GM12864 (cell line): ENCODE measurements at places on chromosomes 7 and 10.

- DNase-seq = peak; percentile 55
Observed at GRCh38 chr10:73803680-73804286, 7.6 kb downstream of the NDST2 start.

DNA sequence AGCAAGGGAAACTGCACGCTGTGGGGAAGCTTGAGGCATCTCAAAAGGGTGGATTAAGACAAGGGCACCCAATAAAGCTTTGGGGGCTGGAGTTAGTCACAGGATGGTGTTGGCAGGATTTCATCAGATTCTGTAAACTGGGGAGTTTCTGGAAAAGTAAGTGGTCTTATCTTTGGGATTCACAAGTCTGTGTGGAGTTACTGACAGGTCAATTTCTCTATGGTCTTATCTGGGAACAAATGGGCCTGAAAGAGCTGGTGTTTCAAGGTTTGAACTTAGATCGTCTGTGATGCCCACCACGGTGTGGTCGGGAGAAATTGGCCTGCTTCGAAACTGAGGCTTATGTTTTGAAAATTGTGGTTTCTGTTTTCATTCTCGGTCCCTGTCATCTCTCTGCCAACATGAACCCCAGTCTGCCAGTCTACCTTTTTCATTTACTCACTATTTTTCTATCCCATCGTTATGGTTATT lies 23.8 kb upstream of the AOAH start:
- DNase-seq = no peak

GRCh38 chr10:74096777-74097176 lies 53.9 kb downstream of the AP3M1 start:
- DNase-seq = peak; percentile 43

DNA sequence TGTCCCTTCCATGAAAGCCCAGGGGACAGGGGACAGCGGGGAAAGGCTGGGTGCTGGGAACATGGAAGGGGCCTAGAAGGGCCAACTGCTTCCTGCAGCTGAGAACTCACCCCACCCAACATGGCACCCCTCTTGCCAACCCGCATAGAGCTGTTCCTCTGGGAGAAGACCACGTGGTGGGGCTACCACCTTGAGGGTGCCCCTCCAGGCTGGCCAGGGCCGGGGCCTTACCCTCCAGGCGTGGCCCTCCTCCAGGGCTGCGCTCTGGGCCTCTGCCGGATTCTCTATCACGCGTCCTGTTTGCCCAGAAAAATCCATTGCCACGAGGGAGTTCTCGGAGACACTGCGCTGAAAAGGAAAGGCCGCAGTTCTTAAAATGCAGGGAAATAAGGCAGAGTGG lies 39.9 kb upstream of the DDC start:
- no peak for DNase-seq

GRCh38 chr10:86232644-86233043 lies 134.0 kb downstream of the GRID1 start:
- no peak for DNase-seq

DNA sequence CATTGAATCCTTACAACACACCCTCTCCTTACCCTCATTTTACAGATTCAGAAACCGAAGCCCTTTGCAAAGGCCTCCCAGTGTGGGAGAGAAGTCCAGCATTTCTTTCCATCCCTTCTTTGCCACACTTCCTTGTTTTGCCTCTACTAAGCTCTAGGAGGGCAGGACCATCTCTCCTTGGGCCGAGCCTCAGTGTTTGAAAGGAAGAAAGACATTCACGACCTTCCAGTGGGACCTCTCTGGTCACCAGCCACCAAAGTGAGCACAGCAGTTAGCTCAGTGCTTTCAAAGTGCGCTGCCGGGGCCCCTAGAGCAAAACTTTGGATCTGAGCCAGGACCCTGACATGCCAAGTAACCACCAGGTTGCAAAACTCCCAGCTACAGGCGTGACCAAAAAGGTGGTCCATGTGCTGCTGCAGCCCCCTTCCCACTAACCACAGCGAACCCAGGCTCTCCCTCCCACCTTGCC lies 12.4 kb downstream of the CTBP2 start:
- no peak for DNase-seq

- DNase-seq = no peak
Observed at GRCh38 chr10:811379-812175, 119.9 kb downstream of the LARP4B start.

- DNase-seq = no peak
Observed at GRCh38 chr10:131905603-131906268, 4.9 kb downstream of the PPP2R2D start.

- no peak for DNase-seq
Observed at GRCh38 chr7:104382616-104383015, 54.2 kb downstream of the LHFPL3 start.

DNA sequence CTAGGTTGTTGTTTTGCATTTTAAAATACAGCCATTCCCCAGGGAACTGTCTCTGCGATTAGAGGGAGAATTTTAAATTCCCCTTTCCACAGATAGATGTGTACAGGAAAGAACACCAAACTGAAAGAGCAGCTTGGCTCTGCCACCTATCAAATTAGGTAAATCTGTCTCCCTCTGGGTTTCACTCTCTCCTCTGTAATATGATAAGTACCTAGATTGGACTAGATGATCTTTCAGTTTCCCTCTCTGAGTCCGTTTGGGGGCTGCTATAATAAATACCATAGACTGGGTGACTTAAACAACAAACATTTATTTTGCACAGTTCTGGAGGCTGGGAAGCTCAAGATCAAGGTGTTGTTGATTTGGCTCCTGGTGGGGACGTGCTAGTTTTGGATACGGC lies 186.0 kb downstream of the KIF20B start:
- no peak for DNase-seq

GRCh38 chr10:111116211-111116610 lies 39.4 kb downstream of the ADRA2A start:
- DNase-seq = no peak

DNA sequence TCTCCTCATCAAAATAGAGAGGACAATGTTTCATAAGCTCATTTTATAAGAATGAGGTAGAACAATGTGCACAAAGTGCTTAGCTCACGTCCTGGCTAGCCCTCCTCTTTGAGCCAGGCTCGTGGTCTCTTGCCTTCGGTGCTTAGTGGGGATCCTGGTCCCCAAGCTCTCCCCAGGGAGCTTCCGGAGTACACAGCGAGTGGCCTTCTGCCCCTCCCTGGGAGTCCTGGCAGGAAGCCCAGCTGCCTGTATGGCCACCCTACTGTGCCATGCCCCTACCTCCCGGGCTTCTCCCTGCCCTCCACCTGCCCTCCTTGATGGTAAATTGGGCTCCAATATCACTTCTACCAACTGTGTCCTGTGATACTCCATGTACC lies 868 bp downstream of the MYO1G start:
- DNase-seq = no peak

- no peak for DNase-seq
Observed at GRCh38 chr10:108789919-108790318, 1133.4 kb downstream of the XPNPEP1 start.

DNA sequence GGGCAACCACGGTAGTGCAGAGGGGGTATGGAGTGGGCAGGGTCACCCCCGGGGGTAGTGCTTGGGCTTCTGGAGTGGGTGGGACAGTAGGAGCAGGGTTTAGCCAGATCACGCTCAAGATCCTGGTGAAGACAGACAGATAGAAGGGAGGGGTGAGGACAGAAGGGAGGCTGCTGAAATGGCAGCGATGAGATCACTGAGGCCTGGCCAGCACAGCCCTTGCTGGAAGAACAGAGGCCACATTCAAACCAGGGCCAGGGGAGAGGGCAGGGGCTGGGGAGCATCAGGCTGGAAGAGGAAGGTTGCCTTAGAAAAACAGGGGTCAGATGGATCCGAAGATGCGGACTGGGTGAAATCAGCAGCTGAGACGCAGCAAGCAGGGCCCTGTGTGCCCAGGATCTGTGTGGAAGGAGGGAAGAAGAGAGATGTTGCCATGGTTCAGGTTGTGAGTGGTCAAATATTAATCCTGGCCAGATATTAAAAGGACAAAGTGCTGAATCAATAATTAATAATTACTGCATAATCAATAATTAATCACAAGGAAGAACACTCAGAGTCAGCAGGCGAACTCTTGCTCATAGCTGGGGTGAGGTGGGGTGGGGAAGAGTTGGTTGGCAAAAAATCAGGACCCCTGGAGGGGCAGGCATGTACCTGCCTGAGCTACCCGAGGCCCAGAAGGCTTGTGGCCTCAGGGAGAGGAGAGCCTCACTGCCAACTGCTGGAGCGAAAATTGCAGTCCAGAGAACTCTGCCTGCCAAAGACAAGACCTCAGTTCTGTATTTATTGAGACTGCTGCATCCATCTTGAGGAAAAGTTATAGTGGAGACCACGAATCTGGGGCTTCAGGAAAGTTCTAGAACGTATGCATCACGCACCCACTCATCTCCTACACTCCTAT lies 105.7 kb downstream of the GRB10 start:
- DNase-seq = no peak

DNA sequence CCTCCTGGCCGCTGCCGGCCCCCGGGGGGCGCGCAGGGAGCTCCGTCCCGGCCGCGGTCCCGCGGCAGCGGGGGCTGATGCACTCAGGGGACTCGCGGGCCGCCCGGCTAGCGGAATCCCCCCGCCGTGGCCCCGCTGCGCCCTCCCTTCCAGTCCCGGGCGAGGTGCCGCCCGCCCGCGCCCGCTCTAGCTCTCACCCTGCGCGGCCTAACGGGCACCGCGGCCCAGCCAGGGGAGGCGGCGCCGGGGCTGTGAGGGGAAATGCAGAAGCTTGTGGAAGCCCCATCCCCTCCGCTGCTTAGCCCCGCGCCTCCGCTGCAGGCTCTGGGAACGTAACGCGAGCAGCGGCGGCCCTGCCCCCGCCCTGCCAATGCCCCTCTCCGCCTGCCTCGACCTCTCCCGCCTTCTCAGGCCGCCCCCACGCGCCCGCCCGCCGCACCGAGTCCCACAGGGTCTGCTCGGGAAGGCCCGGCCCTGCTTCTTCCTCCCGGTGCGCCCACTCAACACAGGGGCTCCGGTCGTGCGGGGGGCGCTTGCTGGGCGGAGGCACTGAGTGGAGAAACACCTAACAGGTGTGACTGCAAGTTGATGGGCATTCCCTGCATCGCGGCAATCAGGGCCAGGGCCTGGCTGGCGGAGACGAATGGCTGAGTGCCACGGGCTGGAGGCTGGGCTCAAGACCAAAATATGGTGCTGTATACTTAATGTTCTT lies 384 bp upstream of the TMEM229A start:
- DNase-seq = no peak

DNA sequence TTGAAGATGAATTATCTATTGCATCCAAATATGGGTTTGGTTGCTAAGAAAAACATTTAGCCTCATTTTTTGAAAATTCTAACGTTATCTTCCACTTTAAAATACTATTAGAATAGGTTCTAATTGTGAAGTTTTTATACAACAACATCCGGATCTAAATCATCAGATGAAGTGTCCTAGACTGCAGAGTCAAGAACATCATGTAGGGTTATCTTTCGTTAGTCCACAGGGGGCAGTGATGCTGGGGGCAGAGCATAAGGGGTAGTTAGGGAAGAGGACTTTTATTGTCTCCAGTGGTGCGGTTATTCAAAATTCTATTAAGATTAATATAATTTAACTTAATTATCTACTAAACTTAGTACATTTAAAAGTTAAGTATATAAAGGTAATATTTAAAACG lies 990.6 kb upstream of the PHF14 start:
- DNase-seq = no peak

DNA sequence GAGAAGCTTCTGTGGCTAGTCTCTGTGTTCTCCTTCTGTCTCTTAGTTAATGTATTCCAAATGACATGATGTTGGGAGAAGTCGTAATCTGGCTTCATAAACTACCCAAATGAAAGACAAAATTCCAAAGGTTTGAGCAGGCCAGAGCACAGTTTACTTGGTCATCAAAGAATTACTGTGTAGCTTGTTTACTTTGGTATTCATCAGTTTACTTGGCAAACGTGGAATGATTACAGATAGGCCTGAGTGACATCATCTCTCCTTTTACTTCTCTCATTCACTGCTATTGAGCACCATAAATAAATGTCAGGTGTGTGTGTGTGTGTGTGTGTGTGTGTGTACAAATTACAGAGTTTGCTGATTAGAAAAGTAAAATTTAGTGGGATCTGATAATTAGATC lies 327.3 kb downstream of the PHTF2 start:
- DNase-seq = no peak

- no peak for DNase-seq
Observed at GRCh38 chr10:63217120-63217605, 84.0 kb downstream of the NRBF2 start.

GRCh38 chr7:131364767-131365344 lies 37.2 kb downstream of the MKLN1 start:
- no peak for DNase-seq

DNA sequence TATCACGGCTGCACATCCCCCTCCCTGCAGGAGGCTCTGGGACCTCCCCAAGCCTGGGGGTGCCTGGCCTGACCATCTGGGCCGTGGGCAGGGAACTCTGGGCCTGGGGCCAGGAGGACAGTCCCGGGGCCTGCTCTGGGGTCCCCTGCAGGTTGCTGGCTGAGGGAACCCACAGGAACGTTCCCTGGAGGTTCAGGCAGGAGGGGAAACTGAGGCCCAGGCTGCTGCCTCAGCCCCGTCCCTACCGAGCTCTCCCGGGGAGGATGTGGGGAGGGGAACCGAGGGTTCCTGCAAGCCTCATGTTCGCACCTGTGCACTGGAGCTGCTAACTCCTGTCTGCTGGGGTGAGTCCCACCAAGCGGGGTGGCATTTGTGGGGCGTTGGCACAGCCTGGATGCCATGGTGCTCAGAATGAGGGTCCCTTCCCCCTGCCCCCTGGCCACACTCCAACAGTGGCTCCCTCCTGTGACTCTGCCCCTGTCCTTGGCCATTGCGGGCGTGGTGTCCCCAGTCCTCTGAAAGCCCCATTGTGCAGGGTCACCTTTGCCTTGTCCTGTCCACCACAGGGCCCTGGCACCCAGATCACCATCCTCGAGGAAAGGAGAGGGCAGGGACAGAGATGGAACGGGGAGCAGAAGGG lies 9.4 kb downstream of the ELFN1 start:
- DNase-seq = no peak

- DNase-seq = no peak
Observed at GRCh38 chr7:85851571-85852193, 664.8 kb upstream of the SEMA3D start.

GRCh38 chr10:59976909-59977308 lies 70.6 kb upstream of the CCDC6 start:
- no peak for DNase-seq

DNA sequence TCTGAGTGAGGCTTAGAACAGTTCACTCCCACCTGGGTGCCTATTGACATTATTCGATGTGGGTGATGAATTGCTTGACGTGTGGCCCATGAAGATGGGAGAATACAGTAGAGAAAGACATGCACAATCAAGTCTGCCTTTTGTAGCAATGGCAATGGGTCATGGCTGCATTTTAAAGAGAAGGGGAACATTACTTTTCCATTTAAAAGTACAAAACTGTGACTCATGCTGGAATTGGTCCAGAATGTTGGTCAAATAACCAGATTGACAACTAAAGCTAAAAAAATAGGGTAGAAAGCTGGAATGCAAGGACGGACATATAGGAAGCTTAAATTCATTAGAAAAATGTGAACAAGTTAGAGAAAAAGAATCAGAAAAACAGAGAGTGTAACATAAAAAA lies 104.1 kb upstream of the SLC25A13 start:
- DNase-seq = no peak

DNA sequence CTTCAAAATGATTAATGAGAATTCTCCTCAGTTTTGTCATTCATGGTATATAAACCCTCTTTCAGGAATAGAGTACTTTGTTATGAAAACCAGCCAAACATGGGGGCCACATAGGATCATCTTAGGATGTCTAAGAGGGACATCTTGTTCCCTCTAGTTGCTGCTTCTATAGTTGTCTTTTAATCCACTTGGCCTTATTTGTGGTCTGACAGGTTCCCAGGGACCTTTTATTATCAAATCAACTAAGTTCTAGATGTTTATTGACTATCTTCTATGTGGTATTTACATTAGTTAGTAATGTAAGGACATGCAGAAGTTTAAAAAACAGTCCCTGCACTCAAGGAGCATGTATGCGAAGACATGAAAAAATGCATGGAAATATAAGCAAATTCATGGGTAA lies 1.6 kb upstream of the ZC3HAV1 start:
- DNase-seq = no peak
